EL (cell line): ENCODE measurements at places on chromosomes 5 and 9.

DNA sequence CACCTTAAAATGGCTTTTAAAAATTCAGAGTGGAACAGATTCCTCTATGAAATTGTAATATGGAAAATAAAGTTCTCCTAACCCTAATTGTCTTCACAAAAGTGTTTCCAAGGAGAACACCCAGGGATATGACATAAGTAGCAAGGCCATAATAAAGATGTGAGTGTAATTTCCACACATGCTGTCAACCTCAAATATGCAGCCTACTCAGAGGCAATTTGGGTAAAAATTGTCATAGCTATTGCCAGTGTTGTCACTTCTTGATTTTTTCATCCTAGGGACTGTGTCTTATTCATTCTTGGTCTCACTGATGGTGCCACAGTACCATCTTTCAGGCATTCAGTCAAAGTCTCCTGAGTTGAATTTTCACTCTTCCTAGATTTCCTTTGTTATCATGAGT, 100.3 kb downstream of the PPP2R2B start:
- DNase-seq = no peak

DNA sequence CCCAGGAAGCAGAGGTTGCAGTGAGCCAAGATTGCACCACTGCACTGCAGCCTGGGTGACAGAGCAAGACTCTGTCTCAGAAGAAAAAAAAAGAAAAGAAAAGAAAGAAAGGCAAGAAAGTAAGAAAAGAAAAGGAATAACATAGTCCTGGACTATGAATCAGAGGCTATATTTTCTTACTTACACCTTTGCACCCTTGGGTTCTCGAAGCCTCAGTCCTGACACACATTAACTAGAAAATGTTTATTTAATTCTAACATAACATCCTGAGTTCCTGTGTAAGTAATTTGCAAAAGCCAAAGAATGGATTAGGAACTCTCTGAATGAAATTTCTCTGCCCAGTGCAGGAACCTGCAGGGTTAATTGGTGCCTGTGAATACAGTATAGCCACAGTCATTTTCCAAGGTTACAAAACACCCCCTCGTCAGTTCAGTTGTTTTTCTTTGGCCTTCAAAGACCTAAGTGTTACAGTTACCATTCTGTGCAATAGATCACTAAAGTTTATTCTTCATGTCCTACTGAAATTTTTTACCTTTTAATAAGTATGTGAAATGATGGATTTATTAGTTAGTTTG, 147.6 kb downstream of the SV2C start:
- no peak for DNase-seq

DNA sequence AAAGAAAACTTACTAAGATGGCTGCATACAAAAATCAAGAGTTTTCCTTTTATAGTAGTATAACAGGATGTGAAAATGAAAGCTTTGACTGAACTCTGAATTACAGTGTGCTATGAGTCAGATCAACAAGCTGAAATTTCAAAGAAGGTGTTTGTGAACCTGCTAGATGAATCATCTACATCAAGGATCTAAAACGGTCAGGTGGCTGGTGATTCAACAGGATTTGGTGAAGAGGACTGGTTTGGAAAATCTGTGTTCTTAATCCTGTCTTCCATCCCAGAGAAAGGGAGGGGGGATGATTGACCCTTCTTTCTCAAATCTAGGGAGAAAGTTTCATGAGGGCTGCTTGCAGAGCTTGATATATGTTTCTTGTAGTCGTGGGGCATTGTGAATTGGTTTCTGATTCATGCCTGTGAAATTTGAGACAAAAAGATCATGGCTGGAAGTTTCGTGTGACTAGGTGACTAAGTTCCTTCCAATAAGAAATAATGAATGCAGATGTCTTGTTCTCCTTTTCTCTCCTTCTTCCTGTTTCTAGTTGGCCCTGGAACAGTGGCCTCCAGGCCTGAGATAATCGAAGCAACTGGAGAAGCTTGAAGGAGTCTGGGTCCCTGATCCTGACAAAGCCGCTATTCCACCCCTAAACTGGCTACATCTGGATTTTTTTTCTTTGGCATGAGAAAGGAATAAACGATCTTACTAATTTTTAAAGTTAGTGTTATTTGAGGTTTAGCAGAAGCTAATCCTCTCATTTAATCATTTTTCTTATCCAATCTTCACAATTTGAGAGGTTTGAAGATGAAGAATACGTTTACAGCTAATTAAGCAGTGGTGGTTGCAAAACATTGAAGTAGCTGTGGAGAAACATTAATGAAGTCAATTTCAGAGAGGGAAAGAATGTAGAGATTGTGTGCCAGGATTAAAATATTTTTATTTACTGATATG, 67.2 kb downstream of the MRPS30 start:
- no peak for DNase-seq

DNA sequence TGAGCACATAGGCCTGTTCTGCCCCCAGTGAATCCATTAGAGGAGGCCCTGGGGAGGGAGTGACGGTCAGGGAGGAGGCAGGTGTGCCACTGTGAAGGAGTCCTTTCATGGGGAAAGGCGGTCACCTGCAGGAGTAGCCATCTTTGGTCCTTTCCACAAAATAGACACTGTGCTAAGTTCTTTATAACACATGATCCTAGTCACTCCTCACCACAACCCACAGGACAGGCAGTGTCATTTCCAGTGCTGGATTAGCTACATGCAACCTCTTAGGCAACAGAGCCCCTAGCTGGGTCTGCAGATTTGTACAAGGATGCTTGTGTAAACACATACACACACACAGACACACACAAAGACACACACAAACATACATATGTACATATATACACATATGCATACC, 18.3 kb downstream of the DOCK2 start:
- DNase-seq = no peak

GRCh38 chr9:133683586-133684120, 47.5 kb downstream of the DBH start:
- no peak for DNase-seq

DNA sequence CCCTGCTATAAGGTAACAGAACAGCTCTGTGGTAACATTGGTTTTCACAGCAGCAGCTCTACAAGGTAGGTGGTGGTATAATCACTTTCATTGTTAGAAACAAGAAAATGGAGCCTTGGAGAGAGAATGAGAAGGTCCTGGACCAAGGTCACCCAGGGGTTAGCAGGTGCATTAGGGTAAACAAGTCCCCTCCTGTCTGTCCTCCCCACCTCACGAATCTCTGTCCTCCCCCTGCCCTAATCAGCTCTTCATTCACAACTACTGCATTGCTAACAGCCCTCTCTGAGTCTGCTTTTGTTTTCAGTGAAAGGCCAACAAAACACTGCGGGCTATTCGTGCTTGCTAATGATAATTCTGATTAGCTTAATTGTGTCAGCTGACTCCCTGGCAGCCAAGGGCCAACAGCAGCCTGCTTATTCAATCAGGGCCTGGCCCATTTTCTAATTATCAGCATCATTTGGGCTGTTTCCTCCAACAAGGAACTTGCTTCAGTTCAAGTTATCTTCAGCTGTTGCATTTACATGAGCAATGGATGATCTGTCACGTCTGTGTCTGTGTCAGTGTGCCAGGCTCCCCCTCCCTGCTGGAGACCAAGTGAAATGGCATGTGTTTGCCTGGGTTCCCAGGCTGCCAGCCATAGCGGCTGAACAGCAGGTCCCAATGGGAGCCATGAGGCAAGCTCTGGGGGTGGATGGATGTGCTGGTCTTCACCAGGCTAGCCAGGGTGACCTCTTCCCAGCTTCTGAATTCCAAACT, 56.7 kb upstream of the EQTN start:
- no peak for DNase-seq

DNA sequence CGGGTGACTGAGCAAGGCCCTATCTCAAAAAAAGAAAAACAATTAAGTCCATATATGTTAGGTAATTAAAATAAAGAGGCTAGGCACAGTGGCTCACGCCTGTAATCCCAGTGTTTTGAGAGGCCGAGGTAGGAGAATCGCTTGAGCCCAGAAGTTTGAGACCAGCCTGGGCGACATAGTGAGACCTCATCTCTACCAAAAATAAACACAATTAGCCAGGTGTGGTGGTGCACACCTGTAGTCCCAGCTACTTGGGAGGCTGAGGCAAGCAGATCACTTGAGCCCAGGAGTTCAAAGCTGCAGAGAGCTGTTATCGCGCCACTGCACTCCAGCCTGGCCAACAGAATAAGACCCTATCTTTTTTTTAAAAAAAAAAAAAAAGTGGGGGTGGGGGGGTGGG, 12.3 kb downstream of the WHRN start:
- DNase-seq = no peak

- DNase-seq = no peak
Measured at GRCh38 chr5:80411589-80412219, 3.8 kb downstream of the ZFYVE16 start.

DNA sequence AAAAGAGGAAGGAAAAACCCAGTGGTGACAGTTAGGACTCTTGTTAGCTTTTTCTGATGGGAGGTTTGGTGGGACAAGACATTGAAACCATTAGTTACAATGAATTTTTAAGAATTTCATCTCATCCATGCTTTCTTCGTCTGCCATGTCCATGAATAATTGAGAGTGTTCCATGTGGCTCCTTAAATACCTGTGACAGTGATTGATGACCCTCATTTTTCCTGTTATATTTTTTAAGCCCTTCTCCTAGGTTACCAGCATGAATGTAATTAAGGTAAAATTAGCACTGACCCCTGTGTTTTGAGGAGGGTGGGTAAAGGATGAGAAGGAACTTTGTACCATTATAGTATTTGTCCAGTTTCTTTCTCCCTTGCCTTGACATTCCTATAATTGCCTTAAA, 23.5 kb upstream of the PHF2 start:
- no peak for DNase-seq

- DNase-seq = no peak
Measured at GRCh38 chr5:76500633-76501393, 97.7 kb downstream of the IQGAP2 start.

DNA sequence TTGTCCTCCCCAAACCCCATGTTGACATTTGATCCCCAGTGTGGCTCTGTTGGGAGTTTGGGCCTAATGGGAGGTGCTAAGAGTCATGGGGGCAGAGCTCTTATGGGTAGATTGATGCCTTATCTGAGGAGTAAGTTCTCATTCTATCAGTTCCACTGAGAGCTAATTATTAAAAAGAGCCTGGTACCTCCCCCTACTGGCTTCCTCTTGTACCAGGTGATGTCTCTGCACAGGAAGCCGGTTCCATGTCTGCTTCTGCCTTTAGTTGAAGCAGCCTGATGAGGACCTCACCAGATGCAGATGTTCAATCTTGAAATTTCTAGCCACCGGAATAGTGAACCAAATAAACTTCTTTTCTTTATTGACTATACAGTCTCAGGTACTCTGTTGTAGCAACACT, 10.8 kb downstream of the GABRB2 start:
- DNase-seq = no peak

- DNase-seq = peak; percentile 29
Measured at GRCh38 chr5:67030289-67031056, 166.1 kb downstream of the CD180 start.

GRCh38 chr5:14436801-14437542, 144.6 kb upstream of the OTULINL start:
- no peak for DNase-seq

DNA sequence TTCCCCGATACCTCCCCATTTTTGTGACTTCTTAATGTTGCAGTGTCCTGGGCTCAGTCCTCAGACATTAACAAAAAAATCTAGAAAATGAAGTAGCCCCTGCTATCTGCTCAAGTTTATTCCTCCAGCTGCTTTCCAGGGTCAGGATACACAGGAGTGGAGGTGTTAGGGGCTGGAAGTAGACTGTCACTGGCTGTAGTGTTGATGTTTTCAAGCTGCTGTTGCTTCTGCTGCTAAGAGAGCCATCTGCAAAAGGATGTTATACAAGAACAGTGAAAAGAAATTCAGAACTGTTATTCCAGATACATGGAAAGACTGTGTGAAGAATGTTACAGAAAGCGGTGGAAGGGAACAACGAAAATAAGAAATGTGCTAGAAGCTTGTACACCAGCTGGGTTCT, 10.7 kb downstream of the CD14 start:
- DNase-seq = no peak

GRCh38 chr5:31066655-31067328, 126.7 kb upstream of the CDH6 start:
- DNase-seq = no peak

DNA sequence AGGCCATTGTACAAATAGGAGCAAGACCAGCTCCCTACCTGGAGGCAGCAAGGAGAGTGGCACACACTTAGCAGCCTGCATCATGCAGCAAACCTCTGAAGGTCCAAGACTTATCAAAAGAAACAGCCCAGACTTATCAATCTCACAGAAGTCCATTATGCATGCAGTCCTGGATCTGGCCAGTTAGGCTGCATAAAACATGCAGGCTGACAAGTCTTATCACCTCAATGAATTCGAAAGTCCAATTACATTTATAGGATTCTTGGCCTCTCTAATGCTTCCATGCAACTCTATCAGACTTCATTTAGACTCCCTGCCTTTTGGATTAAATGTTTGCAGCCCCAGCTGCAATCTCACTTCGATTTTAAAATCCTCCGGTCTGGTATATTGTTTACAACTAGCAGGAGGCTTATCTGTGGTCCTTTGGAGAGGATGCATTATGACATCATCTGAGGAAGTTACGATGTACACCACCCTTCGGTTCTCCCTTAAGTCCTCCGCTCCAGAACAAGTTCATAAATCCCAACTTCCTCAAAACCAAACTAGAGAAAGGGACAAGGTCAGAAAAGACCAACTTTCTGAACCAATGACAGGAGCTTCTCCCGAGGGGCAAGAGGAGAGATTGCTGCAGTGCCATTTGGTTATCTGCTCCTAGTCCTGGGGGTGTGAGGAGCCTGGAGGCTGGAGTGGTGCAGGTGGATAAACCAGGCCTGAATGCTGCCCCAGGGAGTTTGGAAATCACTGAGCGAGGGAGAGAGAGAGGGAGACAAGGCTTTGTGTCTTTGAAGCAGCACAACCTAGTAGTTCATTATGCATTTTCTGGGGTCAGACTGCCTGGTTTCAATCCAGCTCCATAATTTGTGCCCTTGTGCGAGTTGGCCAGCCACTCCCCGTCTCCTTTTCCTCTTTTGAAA, 313.9 kb downstream of the TLE1 start:
- no peak for DNase-seq

DNA sequence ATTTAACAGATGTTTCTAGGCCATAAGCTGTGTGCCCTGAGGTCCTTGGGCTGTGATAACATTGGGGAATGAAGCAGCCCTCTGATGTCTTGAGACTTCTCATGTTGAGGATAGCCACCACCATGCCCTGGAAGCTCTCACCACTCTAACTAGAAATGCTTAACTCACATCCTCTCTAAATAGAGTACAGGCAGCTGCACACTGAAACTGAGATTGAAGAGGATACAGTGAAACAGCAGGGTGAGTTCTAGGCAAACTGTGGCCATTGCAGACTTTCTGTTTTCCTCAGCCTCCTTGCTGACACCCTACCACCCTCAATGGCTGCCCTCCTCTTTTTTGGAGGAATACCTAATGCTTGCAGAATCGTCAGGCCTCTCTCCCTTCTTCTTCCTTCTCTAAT, 22.4 kb downstream of the UTP15 start:
- DNase-seq = no peak

- peak; percentile 49 for DNase-seq
Measured at GRCh38 chr5:109876941-109877669, 187.4 kb downstream of the MAN2A1 start.

GRCh38 chr5:92050970-92051369, 667.9 kb upstream of the ARRDC3 start:
- DNase-seq = no peak

GRCh38 chr5:59058969-59059687, 476.3 kb downstream of the RAB3C start:
- DNase-seq = no peak

- DNase-seq = no peak
Measured at GRCh38 chr5:88606626-88607025, 276.4 kb downstream of the MEF2C start.
